ENCODE measurements at places on chromosomes 4 and X. TPM values are rescaled to one million over a fixed set of nuclear protein-coding genes. Genes with fewer than 3 reads are reported as not detected.

Gene PPEF2
- not detected for total RNA-seq

Gene FREM3
- total RNA-seq: not detected

Gene CAPN6
- 0.70 TPM for total RNA-seq

Gene VSIG1
- 3.0 TPM for total RNA-seq

Gene ASB12
- total RNA-seq: 0.78 TPM

Gene PPBP
- total RNA-seq: not detected

Gene TMPRSS11A
- total RNA-seq: not detected

Gene ARAF
- 34.4 TPM for total RNA-seq

Gene PROM1
- 53.4 TPM for total RNA-seq

Gene C4orf50
- 0.11 TPM for total RNA-seq

Gene PPM1K
- total RNA-seq: 19.8 TPM

Gene MAPK10
- total RNA-seq: 11.6 TPM

Gene FOXO4
- total RNA-seq: 15.4 TPM

Gene GYPB
- not detected for total RNA-seq

Gene TGIF2LX
- total RNA-seq: not detected

Gene CCDC158
- total RNA-seq: not detected

Gene BEND4
- 8.8 TPM for total RNA-seq

Gene HMX1
- total RNA-seq: 2.0 TPM

Gene NDNF
- 3.4 TPM for total RNA-seq

Gene TSPAN6
- 103 TPM for total RNA-seq

Gene TBX22
- total RNA-seq: 1.3 TPM

Gene GPRASP1
- total RNA-seq: 2.1 TPM

Gene CSAG3
- not detected for total RNA-seq

Gene VAMP7
- total RNA-seq: 32.1 TPM

Gene IL2
- not detected for total RNA-seq

Gene TBC1D19
- total RNA-seq: 3.8 TPM

Gene ZAR1
- total RNA-seq: 0.66 TPM

Gene TIGD4
- total RNA-seq: 1.8 TPM
